ENCODE measurements at places on chromosomes 4 and X.

GRCh38 chr4:164621886-164622521 is 131.9 kb upstream of the SMIM31 start:
- no peak for DNase-seq

DNA sequence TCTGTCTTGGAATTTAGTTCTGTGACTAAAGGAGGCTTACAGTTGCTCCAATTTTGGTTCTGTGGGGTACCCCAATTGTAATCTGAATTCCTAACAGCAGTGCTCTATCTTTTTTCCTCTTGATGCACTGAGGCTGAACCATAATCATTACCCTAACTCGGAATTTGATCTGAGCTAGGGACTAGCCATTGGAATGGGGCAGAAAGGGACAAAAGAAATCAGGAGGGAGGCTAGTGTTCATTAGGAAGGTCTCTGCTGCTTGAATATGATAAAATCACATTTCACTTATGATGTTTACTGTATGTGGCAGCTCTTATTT is 2.7 kb downstream of the KLF3 start:
- no peak for DNase-seq

- DNase-seq: no peak
These were observed 41.5 kb downstream of the DTHD1 start for GRCh38 chr4:36322921-36323354.

GRCh38 chr4:113684534-113685091 is 76.9 kb downstream of the CAMK2D start:
- DNase-seq: no peak

- no peak for DNase-seq
These were observed 677.5 kb downstream of the RAPGEF2 start for GRCh38 chr4:159780196-159780922.

GRCh38 chr4:151953312-151953711 is 192.5 kb upstream of the GATB start:
- no peak for DNase-seq

DNA sequence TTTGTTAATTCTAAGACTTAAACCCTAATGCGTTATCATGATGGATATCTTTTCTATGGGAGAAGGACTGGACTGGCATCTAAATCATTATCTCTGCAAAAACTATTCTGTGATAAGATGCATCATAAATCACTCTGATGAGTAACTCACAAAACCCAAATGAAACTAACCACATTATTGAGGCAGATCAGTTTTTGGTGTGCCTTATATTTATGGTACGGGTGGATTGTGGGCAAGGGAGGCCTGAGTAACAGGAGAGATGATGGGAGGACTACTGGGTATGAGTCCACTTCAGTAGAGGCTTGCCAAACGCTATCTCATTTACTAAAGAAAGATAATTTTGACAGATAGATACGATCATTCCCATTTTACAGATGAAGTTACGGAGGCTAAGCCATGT is 66.4 kb upstream of the GUCY1A1 start:
- DNase-seq: no peak

GRCh38 chr4:94641702-94642560 is 115.8 kb upstream of the BMPR1B start:
- DNase-seq: no peak

DNA sequence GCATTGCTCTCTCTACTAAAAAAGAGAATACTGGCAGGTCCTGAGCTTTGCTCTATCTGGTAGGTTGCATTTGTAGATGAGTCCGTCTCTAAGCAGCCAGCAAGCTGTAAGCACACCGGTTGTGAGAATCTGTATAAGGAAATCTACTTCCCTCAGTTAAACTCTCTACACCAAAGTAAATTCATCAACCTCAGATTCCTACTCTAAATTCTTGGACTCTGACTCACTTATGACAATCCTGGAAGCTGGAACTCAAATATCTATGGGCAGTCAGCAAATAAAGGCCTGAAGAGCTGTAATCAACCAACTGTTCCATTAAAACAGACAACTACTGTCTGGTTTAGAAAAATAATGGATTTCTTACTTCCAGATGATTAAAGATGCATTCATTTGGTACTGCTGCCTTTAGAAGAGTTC is 37.9 kb downstream of the FAT1 start:
- DNase-seq: no peak

GRCh38 chrX:1502241-1502640 is 34.7 kb downstream of the P2RY8 start:
- DNase-seq: no peak

- no peak for DNase-seq
These were observed 62.3 kb upstream of the TLL1 start for GRCh38 chr4:165810726-165811125.

GRCh38 chr4:31360786-31361185 is 640.6 kb downstream of the PCDH7 start:
- no peak for DNase-seq

DNA sequence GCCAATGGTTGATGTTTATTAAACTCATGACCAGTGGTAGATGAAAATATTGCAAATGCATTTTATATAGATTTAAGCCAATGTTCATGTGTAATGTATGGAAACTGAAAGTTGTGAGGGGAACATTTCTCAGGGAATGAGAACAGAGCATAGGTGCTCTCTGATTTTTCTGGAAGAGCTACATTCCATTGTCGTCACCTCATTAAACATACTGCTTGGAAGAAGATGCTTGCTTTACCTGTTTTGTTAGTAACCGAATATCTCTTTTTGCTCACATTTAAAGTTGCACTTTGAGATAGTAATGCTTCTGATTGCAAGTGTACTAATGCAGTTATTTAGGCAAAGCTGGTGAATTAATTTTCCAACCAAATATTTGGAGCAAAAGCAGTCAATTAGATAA is 93.8 kb upstream of the CLCN4 start:
- no peak for DNase-seq

DNA sequence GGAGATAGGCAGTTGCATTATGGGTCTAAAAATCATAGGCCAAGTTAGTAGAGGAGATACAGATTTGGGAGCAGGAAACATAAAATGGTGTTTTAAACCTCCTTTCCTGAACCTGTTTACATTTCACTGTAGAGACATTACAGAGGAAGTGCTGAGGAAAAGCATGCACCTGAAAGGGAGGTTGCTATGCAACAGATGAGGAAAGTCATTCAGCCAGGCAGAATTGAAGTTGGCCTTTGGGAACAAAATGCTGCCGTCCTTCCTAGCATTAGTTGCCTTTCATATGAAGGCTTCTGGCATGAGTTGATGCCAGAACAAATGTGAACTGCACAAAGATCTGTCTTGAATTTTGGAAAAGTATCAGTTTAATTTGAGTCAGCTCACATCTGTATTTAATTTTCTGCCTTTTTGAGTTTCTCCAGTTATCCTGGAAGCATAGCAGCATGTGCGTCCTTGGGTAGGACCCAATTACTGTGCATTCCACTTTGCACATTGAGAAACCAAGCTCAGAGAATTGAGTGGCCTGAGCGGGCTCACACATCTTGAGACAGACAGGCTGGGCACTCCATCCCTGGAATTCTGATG is 38.2 kb downstream of the MAGED1 start:
- DNase-seq: peak; percentile 4

DNA sequence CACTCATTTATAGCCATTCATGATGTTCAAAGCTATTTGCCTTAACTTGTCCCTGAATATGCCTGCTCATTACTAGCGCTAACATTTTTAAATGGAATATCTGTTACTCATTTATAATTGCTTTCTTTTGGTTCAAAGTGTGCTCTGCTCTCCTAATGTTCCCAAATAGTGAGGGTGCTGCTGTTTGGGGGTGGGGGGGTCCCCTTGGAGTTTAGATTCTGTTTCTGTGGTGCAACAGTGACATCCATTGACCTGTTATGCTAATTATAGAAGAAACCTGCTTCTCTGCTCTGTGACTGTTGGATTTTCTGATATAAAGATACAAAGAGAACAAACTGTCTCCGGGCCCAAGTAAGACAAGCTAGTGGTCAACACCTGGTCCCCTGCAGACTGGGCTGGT is 222.4 kb downstream of the SHROOM3 start:
- no peak for DNase-seq

- DNase-seq: no peak
These were observed 3.4 kb downstream of the CYBB start for GRCh38 chrX:37783305-37783704.

- no peak for DNase-seq
These were observed 58.9 kb downstream of the ARX start for GRCh38 chrX:24956828-24957227.

DNA sequence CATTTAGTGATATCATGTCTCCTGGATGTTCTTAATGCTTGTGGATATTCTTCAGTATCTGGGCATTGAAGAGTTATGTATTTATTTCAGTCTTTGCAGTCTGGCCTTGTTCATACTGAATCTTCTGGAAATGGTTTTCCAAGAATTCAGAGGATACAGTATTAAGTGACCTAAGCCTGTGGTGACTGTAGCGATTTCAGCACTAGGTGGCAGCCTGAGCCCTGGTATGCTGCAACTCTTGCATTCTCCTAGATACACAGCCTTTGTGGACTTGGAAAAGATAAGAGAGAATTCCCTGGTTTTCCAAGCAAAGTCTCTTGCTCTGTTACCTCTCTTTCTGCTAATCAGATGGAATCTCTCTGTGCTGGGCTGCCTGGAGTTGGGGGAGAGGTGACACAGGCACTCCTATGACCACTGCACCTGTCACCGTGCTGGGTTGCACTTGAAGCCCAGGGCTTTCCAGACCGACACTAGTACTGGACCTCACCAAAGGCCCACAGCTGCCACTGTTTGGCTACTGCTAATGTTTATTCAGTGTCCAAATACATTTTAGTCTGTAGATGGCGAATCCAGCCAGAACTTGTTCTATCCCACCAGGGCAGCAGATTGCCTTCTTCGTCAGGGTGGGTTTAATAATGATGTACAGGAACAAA is 19.3 kb upstream of the SPIN2A start:
- no peak for DNase-seq

GRCh38 chrX:149286940-149287349 is 218.2 kb downstream of the IDS start:
- peak; percentile 0 for DNase-seq

DNA sequence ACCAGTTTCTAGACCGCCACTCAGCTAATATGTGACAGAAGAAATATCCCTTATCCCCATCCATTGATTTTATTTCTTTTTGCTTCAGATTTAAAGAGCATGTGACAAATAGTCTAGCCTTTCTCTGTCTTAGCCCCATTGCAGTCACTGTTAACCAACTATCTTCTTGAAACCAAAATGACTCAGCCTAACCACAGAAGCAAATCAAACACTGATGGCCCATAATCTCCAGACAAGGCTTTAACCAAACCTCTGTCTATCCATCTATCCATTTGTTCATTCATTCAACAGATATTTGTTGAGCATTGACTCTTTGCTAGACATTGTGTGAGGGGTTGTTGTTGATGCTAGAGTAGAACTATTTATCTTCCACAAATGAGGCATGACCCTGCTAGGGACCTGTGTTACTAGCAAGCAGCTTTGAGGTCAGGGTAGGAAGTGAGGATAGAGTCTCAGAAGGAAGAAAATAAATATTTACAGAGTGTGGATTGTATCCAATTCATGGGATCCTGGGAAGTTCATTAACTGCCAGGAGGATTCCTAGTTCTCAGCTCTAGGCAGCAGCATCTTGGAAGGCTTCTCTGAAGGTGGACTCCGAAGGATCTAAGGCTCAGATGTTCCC is 22.5 kb downstream of the HNRNPH2 start:
- DNase-seq: no peak

GRCh38 chr4:121658125-121658524 is 38.7 kb downstream of the ANXA5 start:
- DNase-seq: no peak

DNA sequence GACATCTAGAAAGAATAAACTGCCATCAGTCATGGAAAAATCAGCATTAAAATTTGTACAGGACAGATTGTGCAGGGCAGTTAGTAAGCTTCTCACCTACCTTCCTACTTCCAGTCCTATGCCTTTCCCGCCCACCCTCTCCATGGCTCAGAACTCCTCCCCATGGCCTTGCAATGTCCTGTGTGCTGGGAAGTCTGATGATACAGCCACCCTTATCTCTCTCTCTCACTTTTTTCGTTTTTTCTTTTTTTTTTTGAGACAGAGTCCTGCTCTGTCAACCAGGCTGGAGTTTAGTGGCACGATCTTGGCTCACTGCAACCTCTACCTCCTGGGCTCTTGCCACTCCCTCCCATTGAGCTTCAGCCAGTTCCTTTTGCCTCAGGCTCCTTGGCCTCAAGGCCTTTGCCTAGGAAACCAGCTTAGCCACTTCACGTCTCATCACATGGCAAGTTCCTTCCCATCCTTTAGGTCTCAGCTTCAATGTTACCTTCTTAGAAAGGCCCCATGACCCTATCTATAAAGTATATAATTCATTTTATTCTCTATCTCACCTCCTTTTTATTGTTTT is 259.7 kb downstream of the NKX6-1 start:
- DNase-seq: no peak

- no peak for DNase-seq
These were observed 31.8 kb downstream of the SERTM2 start for GRCh38 chrX:111543212-111543741.

- no peak for DNase-seq
These were observed 309.1 kb downstream of the TLL1 start for GRCh38 chr4:166182145-166182544.

DNA sequence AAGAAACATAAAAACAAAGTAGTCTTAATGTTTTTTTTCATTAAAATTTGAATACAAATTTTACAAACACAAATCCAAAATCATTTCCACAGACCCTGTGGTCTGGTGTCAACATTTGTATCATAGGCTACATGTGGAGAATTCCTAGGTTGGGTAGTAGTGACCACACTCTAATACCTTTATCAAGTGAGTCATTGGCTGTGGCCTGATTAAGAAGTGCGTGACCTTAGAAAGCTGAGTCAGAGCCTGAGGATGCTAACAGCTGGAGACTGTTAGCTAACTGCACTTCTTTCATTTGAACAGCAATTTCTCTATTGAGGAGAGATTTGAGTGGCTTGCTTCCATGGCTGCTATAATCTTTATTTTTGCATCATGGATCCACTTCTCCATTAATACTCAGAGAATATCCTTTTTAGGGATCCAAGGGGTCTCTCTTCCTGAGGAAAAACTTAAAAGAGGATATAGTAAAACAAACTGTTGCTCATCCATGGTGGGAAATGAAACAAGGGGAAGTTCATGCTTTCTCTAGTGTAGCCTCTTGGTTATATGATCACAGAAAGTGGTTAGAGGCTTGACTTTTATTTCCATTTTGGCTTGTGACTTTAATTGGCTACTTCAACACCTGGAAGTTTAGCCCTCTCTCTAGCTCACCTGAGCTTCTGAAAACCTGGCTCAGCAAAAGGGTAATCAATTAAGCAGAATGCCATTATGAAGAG is 335.8 kb downstream of the PABPC4L start:
- no peak for DNase-seq

Data from NCI-H1092 (cell line).